Activated B cell treated with CpG ODN at 0.5 μM for 24 hours (primary cell): ENCODE measurements at places on chromosomes 4 and X.

DNA sequence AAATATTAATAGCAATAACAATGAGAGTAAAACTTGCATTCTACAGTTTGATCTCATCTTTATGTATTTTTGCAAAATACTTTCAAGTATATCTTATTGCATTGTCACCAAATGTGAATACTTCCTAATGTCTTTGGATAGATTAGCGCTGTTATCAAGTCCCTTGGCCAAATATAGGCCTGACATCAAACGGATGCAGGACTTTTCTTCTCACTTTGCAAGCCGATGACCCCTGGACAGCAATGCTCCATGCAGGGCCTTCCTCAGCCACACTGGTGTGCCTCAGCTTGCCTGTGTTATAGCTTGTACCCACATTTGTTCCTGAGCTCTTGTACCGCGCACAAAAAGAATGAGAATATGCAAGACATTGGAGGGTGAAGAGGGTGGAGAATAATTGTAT, 18.0 kb upstream of the NMU start:
- no peak for DNase-seq

DNA sequence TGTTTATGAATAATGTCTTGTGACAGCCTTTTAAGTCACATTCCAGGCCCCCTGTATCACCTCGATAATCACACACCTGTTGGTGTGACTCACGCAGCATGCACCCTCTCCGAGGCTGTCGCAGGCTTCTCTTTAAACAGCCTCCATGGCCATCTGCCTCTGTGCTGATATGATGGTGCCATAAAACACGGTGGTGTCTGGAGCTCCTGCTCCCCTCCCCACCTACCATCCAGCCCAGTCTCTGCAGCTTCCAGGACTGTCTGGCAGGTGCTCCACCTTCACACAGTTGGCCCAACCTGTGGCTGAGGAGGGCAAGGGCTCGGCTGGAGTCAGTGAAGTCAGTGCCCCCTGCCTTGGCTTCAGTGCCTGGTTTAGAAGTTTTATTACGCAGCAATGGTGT, 173.8 kb upstream of the RPL34 start:
- no peak for DNase-seq

DNA sequence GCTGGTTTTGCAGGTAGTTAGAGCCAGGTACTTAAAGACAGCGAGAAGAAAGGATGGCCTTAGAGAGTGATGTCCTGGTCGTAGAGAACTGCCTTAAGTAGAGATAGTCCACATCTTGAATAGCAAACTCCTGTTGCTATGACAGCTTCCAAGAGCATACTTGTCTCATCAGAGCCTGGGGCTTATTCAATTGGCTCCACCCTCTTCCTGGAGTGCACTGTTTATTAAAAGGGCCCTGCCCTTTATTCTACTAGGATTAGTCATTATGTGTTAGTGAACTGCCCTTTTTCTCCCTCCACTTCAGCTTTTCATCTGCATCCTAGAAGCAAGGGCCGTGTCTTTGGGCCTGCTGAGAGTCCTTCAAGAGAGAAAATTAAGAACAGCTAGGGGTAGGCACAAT, 94.5 kb upstream of the EOLA2 start:
- DNase-seq: no peak

DNA sequence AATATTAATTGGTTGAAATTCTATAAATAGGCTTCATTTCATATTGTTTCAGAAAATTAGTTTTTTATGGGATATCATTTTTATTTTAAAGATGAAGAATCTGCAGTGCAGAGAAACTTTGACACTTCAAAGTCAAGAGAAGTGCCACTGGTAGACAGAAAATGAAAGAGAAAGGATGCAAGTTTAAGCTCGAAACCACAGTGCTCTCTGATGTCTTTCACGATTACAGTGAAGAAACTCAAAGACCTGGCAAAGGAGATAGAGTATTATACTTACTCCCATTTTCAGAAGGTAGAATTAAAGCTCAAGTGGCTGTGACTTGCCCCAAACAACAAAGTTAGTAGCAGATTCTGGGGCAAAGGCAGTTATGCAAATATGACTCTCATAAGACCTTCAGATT, 745.4 kb downstream of the TECRL start:
- no peak for DNase-seq

GRCh38 chr4:38769857-38770256, 12.9 kb downstream of the TLR10 start:
- no peak for DNase-seq
